Right ventricle myocardium superior (tissue), 1 donor: ENCODE measurements at places on chromosomes 7 and 10. TPM values are rescaled to one million over a fixed set of nuclear protein-coding genes. Genes with fewer than 3 reads are reported as not detected.

The HTR5A gene
- not detected for total RNA-seq

The ZFYVE27 gene
- total RNA-seq, result 10.6 TPM

The ANKRD61 gene
- total RNA-seq, result not detected

The TAX1BP1 gene
- 158 TPM for total RNA-seq

The SPDYE6 gene
- total RNA-seq, result not detected

The IL6 gene
- total RNA-seq, result 1.0 TPM

The MBL2 gene
- total RNA-seq, result not detected

The FAM180A gene
- total RNA-seq, result 5.9 TPM

The ANKRD2 gene
- 152 TPM for total RNA-seq
